Activated CD4-positive, alpha-beta memory T cell treated with anti-CD3 and anti-CD28 coated beads, Interleukin-2, amount 10 ng/mL, durations not matched to agents 7 days and 5 days (primary cell): ENCODE measurements at places on chromosomes 5 and 9.
A peak's percentile ranks its signal among the peaks of the same experiment; 100 is the strongest.

- H3K27me3 ChIP-seq = peaks cover 21% of the 10 kb centered on the region
- H3K4me1 ChIP-seq = no peaks in the 10 kb centered on the region
- H3K4me3 ChIP-seq = no peak overlapping the region
- no peak for DNase-seq
Observed at GRCh38 chr9:72680593-72681282, 159.3 kb downstream of the TMC1 start.

GRCh38 chr5:134177369-134178095 is 782 bp upstream of the SKP1 start:
- no peak for DNase-seq
- peak overlapping the region; percentile 80 for H3K4me3 ChIP-seq
- H3K4me1 ChIP-seq = peaks cover 24% of the 10 kb centered on the region
- peak overlapping the region; percentile 97 for H3K27ac ChIP-seq
- H3K36me3 ChIP-seq = peaks cover 15% of the 10 kb centered on the region
- peaks cover 6% of the 10 kb centered on the region for H3K27me3 ChIP-seq

- peaks cover 8% of the 10 kb centered on the region for H3K4me1 ChIP-seq
- H3K27me3 ChIP-seq = peaks cover 14% of the 10 kb centered on the region
- H3K36me3 ChIP-seq = no peaks in the 10 kb centered on the region
- DNase-seq = no peak
Observed at GRCh38 chr5:10480237-10480985, 38.7 kb downstream of the ROPN1L start.

DNA sequence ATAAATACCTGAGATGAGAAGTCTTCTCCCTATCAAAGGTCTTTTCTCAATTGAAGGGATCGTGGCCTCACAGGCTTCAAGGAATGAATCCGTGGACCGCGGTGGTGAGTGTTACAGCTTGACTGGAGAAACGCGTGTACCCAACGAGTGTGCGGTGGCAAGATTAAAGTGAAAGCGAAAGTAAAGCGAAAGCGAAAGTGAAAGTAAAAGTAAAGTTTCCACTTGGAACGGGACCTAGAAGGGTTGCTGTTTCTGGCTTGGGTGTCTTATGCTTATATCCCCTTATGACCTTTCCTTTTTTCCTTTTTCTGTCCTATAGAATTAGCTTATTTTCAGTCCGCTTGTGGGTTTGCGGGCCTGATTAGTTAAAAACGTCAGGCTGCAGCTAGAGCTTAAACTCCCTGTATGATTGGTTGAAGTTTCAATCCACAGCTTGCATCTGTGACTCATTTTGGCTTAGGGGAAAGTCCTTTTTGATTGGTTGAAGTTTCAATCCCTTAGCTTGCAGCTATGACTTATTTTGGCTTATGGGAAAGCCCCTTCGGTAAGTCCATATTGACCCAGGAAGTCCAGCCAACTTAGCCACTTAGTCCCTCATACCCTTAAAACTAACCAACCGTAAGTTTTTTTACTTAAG is 924.3 kb upstream of the CDH10 start:
- H3K4me1 ChIP-seq = peaks cover 4% of the 10 kb centered on the region
- peak overlapping the region; percentile 38 for H3K4me3 ChIP-seq
- no peaks in the 10 kb centered on the region for H3K27me3 ChIP-seq
- peak overlapping the region; percentile 64 for H3K27ac ChIP-seq

DNA sequence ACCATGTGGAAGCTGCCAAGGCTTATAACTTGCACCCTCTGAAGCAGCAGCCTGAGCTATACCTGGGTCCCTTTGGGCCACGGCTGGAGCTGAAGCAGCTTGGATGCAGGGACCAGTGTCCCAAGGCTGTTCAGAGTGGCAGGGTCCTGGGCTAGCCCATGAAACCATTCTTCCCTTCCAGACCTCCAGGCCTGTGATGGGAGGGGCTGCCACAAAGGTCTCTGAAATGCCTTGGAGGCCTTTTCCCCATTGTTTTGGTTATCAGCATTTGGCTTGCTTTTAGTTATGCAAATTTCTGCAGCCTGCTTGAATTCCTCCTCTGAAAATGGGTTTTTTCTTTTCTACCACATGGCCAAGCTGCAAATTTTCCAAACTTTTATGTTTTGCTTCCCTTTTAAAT is 433.7 kb upstream of the ACO1 start:
- no peaks in the 10 kb centered on the region for H3K4me1 ChIP-seq
- no peak overlapping the region for H3K4me3 ChIP-seq
- DNase-seq = no peak
- H3K27ac ChIP-seq = no peak overlapping the region
- no peaks in the 10 kb centered on the region for H3K36me3 ChIP-seq

DNA sequence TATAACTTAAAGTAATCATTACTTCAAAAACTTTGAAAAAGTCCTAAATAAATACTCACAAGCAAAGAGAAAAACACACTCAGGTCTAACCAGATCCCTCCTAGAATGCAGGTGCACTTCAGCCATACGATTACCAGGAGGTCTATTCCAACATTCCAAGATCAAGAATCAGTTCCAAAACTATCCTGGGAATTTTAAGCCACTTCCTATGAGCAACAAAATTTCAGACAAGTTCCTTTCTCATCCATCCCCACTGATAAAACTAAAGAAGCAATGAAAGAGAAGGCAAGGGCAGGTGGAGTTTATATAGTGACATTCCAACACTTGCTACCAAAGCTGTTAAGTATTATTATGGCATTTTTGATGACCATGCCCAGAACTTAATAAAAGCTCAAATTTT is 29.6 kb downstream of the MLLT3 start:
- no peak for DNase-seq
- no peak overlapping the region for H3K27ac ChIP-seq
- no peaks in the 10 kb centered on the region for H3K27me3 ChIP-seq
- peaks cover 32% of the 10 kb centered on the region for H3K36me3 ChIP-seq

DNA sequence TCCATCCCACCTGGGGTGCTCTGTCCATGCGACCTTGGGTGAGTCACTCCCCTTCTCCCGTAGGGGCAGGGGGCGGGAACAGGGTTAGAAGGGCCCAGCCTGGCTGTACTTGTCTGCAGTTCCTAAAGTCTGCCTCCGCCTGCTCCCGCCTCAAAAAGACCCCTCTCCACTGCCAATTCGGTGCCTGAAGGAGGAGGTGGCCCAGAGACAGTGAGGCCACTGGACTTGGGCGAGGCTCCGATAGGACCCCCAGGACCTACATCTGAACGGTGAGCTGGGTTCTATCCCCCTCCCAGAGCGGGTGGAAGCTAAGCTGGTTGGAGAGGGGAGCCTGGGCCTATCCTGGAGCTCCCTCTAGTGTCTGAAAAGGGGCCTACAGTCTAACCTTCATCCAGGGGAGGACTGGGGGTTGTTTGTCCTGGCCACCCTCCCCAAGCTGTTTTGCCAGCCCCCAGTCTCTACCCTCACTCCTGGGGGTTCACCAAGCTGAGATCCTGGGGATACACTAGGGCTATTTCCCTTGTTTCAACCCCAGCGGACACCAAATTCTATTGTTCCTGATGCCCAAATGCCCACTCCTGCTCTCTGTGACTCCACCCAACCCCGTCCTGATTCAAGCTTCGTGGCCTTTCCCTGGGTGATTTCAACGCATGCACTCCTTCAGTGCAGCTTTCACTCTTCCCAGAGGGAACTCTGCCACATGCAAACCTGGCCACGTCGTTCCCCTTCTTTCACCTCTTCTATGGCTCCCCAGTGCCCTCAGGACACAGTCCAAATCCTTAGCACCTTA is 6.1 kb upstream of the CRB2 start:
- no peak overlapping the region for H3K4me3 ChIP-seq
- peak; percentile 71 for DNase-seq
- H3K27ac ChIP-seq = no peak overlapping the region

- no peak overlapping the region for H3K27ac ChIP-seq
- peaks cover 2% of the 10 kb centered on the region for H3K27me3 ChIP-seq
- no peak overlapping the region for H3K4me3 ChIP-seq
- no peak for DNase-seq
- no peaks in the 10 kb centered on the region for H3K4me1 ChIP-seq
- H3K36me3 ChIP-seq = no peaks in the 10 kb centered on the region
Observed at GRCh38 chr9:135552698-135553171, 6.8 kb downstream of the OBP2A start.

DNA sequence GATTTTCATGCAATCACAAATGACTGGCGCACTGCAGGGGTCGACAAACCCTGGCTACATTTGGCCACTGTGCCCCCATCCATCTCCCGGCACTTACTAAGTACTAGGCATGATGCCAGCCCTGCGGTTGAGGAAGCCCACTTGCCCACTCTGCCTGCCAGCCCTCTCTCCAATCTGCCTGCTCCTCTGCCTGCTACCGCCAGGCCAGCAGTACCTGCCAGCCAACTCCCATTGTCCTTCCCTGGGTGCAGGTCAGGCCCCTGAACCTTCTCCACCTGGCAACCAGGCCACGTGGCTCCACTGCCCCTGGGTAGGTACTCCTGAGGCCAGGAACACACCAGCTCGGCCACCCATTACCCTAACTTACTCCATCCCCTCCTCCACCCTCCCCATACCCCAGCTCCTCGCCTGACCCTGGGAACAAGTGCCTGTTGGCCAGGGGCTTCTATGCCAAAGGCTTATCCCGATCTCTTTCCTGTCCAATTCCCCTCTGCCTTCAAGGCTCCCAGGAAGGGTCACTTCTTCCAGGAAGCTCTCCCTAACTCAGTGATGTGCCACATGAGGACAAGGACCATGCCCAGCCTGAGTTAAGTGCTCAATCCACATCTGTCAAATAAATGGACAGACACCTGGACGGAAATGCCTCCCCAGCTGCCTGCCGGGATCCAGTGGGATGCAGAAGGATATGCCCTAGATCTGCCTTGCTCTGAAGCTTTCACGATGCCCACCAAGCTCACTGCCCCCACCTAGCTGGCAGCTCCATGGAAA is 6.6 kb downstream of the EEIG1 start:
- DNase-seq = no peak
- peaks cover 88% of the 10 kb centered on the region for H3K4me1 ChIP-seq
- peak overlapping the region; percentile 49 for H3K4me3 ChIP-seq
- H3K27me3 ChIP-seq = no peaks in the 10 kb centered on the region
- peak overlapping the region; percentile 69 for H3K27ac ChIP-seq

GRCh38 chr9:107737987-107738743 is 248.6 kb upstream of the KLF4 start:
- no peaks in the 10 kb centered on the region for H3K27me3 ChIP-seq
- H3K4me1 ChIP-seq = no peaks in the 10 kb centered on the region
- no peaks in the 10 kb centered on the region for H3K36me3 ChIP-seq
- no peak overlapping the region for H3K27ac ChIP-seq

DNA sequence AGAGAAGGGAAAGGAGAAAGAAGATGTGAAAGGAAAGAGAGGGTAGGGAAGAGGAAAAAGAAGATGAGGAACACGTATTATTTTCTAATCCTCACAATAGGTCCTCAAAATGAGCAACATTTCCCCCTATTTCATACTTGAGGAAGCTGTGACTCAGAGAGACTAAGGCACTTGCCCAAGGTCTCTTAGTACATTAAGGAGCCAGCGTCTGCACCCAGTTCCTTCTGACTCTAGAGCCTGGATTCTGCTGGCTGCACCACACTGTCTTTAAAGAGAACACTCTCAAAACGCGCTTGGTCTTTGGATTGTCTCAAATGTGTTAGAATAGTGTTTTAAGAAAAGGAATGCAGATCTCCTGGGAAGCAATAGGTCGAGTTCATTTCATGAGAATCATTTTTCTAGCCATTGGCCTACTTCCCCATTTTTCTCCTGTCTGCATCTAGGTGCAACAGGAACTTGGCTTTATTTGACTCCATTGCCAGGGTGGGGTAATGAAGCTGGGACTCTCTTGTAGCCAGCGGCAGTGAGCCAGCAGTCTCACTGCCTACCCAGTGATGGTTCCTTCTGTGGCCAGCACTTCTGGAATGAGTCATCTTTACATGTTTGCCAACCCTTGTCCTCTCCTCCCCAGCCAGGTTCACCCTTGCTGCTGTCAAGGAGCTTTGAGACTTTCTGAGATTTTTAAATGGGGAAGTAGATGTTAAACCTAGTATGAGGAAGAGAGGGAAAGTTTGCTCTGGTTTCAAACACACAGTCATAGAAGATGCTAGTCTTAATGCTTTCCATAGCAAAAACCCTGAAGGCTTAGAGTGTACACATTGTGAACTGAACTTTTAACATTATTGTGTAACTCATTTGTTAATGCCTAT is 82.7 kb downstream of the DOCK8 start:
- H3K4me3 ChIP-seq = no peak overlapping the region
- no peak for DNase-seq
- peaks cover 59% of the 10 kb centered on the region for H3K4me1 ChIP-seq
- H3K36me3 ChIP-seq = peaks cover 94% of the 10 kb centered on the region

- H3K4me3 ChIP-seq = no peak overlapping the region
- H3K36me3 ChIP-seq = no peaks in the 10 kb centered on the region
- peaks cover 20% of the 10 kb centered on the region for H3K27me3 ChIP-seq
Observed at GRCh38 chr5:38465061-38465460, 91.4 kb downstream of the LIFR start.

DNA sequence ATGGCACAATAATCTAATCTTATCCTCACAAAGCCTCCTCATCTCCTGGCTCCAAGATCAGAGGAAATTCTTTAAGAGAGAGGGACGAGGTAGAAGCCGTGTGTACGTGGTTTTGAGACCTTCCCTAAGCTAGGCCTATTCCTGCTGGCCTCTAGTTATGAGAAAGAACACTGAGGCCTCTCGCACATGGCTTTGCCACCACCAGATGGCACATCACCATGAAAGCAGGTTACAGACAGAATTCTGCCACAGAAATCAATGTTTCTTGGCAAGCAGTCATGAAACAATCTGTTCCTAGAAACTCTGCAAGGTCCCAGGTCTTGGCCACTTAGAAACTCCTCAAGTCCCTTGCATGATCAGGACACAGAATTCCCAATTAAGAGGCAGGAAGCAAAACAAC is 268.2 kb upstream of the TAS2R1 start:
- no peaks in the 10 kb centered on the region for H3K27me3 ChIP-seq
- H3K4me1 ChIP-seq = no peaks in the 10 kb centered on the region
- no peak for DNase-seq
- no peak overlapping the region for H3K27ac ChIP-seq
- no peaks in the 10 kb centered on the region for H3K36me3 ChIP-seq
- H3K4me3 ChIP-seq = no peak overlapping the region

DNA sequence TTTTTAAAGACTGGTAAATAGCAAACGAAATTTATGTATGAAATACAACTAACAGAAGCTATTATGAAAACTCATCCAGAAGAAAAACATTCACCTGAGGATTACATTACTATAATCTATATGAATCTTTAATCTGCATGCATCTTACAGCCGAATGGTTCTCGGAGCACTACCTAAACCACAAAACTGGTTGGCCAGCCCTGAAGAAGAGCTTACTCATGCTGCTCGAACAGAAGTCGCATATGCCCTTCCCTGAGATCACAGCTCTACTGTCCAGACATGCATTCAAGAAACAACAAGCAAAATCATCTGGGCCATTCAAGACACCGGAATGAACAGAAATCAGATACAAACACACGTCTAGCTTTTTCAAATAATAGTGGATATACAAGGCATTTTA is 931.0 kb upstream of the DMAC1 start:
- no peaks in the 10 kb centered on the region for H3K4me1 ChIP-seq
- no peak for DNase-seq
- H3K4me3 ChIP-seq = no peak overlapping the region

GRCh38 chr9:110337727-110338126 is at the start of gene TXNDC8:
TXNDC8 (minus strand) TSS chr9:110337863.
- DNase-seq = no peak
- no peak within 1 kb of the TSS for H3K27ac ChIP-seq
- H3K27me3 ChIP-seq = peaks cover 1% of the 10 kb centered on the region
